ENCODE measurements at places on chromosomes 6 and 20. TPM values are rescaled to one million over a fixed set of nuclear protein-coding genes. Genes with fewer than 3 reads are reported as not detected.

Gene KCTD20
- total RNA-seq: 36.6 TPM

Gene TBX18
- 21.2 TPM for total RNA-seq

Gene RFX6
- not detected for total RNA-seq

Gene SMIM13
- total RNA-seq: 6.0 TPM

Gene PACRG
- total RNA-seq: not detected

Gene CALHM5
- total RNA-seq: 5.0 TPM

Gene HSPA12B
- total RNA-seq: 1.1 TPM
